Renal pelvis (tissue), 12 donors: ENCODE measurements at places on chromosomes 4 and X.

- no peak for DNase-seq
Observed at GRCh38 chrX:141814213-141814857, 23.8 kb upstream of the MAGEC3 start.

GRCh38 chr4:163666332-163666873, 171.9 kb downstream of the TMA16 start:
- no peak for DNase-seq

- DNase-seq, result no peak
Observed at GRCh38 chr4:86271057-86271456, 88.8 kb downstream of the MAPK10 start.

DNA sequence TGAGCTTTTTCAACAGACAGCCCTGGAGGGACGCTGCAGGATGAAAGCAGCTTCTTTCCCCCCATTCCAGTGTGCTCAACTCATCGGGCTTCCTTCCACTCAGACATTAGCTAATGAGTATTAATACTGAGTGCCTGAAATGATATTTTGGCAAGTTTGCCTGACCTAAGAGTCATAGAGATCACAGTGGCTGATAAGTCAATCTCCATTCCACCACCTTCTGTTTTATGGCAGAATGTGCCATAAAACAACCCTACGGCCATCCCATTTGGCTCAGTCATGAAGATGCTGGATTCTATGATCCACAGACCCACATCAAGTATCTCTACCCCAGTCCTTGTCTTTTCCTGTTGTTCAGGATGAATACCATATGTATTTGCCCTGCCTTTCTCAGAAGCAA, 48.3 kb upstream of the MAB21L2 start:
- DNase-seq, result no peak

GRCh38 chrX:23333842-23334520, 668 bp upstream of the PTCHD1 start:
- DNase-seq, result no peak

DNA sequence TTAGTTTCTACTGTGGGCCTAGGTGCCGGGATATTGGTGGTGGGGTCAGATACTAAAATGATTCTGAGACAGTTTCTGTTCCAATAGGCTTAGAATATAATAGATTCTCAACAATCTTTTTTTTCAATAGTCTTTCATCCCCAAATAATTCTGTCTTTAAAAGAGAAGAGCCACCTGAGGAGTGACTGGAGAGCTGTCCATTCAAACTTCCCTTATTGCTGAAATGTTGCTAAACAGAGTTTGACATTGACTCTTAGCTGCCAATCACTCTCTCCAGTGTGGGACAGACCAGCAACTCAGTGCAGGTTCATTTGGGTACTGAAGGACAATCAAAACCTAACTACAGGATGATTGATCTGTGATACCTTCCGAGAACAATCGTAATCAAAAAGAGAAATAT, 12.4 kb upstream of the ADH7 start:
- no peak for DNase-seq

- no peak for DNase-seq
Observed at GRCh38 chr4:176824645-176825366, 32.1 kb upstream of the VEGFC start.

DNA sequence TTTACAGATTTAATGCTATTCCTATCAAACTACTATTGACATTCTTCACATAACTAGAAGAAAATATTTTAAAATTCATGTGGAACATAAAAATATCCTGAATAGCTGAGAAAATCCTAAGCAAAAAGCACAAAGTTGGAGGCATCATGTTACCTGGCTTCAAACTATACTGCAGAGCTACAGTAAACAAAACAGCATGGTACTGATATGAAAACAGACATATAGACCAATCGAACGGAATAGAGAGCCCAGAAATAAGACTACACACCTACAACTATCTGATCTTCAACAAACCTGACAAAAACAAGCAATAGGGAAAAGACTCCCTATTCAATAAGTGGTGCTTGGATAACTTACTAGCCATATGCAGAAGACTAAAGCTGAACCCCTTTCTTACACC, 273.4 kb upstream of the GRIA3 start:
- DNase-seq, result no peak

GRCh38 chrX:71298119-71298518, 3.4 kb upstream of the ITGB1BP2 start:
- no peak for DNase-seq

DNA sequence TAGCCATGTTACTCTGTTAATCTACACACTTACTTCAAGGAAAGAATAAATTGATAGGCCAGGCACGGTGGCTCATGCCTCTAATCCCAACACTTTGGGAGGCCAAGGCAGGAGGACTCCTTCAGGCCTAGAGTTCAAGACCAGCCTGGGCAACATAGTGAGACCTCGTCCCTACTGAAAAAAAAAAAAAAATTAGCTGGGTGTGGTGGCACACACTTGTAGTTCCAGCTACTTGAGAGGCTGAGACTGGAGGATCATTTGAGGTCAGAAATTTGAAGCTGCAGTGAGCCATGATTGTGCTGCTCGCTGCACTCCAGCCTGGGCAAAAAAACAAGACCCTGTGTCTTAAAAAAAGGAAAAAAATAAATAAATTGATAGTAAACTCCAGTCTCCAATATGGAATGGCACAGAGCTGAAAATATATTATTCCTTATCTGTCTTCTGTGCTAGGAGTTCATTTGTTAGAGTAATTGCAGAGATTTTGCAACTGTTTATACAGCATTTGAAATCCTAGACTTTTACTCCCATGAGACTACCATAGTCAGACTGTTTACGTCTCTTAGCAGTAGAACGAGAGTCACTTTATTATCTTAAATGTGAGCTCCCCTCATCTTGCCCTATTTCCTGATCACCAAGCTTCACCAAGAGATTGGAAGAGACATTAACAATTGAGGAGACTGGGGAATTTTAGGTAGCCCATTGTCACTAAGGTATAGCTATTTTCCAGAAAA, 18.8 kb upstream of the TMEM131L start:
- DNase-seq, result no peak

DNA sequence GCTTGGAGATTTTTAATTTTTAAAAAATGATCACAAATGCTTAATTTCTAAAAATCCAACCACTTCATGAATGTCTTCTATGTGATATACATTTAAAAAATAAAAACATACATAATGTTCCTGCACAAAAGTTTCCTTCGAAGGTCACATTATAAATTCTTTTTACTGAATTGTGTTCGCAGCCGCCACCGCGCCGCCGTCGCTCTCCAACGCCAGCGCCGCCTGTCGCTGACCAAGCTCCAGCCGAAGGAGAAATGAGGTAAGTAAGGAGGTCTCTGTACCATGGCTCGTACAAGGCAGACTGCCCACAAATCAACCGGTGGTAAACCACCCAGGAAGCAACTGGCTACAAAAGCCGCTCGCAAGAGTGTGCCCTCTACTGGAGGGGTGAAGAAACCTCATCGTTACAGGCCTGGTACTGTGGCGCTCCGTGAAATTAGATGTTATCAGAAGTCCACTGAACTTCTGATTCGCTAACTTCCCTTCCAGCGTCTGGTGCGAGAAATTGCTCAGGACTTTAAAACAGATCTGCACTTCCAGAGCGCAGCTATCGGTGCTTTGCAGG, 48.8 kb upstream of the NEUROG2 start:
- no peak for DNase-seq
